Karpas-422 (cell line): ENCODE measurements at places on chromosomes 2 and 18. TPM values are rescaled to one million over a fixed set of nuclear protein-coding genes. Genes with fewer than 3 reads are reported as not detected.

Gene GKN1
- not detected in 2 replicates for total RNA-seq

Gene DIPK1C
- not detected in 2 replicates for total RNA-seq

Gene PLB1
- 0.11 TPM in 1 of 2 replicates, not detected in the other for total RNA-seq

GRCh38 chr18:58862851-58863538 lies 1.7 kb upstream of the ZNF532 start:
- peak; percentile 70 for DNase-seq
- H3K4me3 ChIP-seq: peak overlapping the region; percentile 65
- peak overlapping the region; percentile 71 for H3K27ac ChIP-seq
- no peaks in the 10 kb centered on the region for H3K27me3 ChIP-seq
- peaks cover 17% of the 10 kb centered on the region for H3K36me3 ChIP-seq
- peaks cover 23% of the 10 kb centered on the region for H3K4me1 ChIP-seq

DNA sequence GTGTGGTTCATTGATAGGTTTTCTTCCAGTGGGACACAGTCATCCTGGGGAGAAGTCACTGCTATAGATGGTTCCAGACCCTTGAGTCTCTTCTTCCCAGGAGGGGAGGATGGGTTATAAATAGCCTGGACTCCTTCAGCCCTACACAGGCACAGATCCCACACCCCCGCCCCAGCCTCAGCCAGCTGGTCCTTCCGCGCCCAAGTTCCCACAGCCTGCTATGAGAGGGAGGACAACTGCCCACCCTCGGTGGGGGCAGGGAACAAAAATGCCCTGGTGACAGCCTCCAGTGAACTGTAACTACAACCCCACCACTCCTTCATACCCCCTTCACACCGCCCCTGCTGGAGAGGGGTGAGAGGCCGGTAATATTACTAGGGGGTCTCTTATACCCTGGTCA lies 3.2 kb downstream of the ZBTB7C start:
- no peak for DNase-seq
- H3K36me3 ChIP-seq: no peaks in the 10 kb centered on the region
- peaks cover 10% of the 10 kb centered on the region for H3K4me1 ChIP-seq
- no peak overlapping the region for H3K27ac ChIP-seq
- H3K4me3 ChIP-seq: no peak overlapping the region
- H3K27me3 ChIP-seq: no peaks in the 10 kb centered on the region
